ENCODE measurements at places on chromosomes 1 and 21.

- H3K36me3 ChIP-seq, result no peaks in the 10 kb centered on the region
- DNase-seq, result no peak
- H3K4me3 ChIP-seq, result no peak overlapping the region
- H3K27me3 ChIP-seq, result no peaks in the 10 kb centered on the region
- H3K4me1 ChIP-seq, result no peaks in the 10 kb centered on the region
Observed at GRCh38 chr1:59029411-59030167, 245.7 kb upstream of the JUN start.

GRCh38 chr1:50976111-50976889, 6.3 kb downstream of the CDKN2C start:
- H3K27ac ChIP-seq, result no peak overlapping the region
- H3K36me3 ChIP-seq, result no peaks in the 10 kb centered on the region
- peaks cover 45% of the 10 kb centered on the region for H3K4me1 ChIP-seq
- peak overlapping the region; percentile 65 for H3K4me3 ChIP-seq

DNA sequence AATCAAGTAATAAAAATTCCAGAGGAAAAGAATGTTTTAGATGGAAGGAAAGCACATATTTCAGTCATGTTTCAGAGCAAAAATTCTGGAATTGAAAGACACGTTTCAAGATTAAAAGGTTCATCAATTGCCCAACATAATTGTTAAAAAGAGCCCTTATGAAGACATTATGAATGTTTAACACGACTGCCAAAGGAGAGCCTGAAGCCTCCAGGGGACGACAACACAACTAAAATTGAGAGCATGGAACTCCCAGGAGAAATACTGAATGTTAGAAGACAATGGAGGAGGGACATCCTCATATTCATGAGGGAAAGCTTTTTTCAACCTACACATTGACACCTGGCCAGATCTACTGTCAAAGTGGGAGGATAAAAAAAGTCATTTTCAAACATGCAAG, 16.0 kb downstream of the OR2T11 start:
- no peak overlapping the region for H3K4me3 ChIP-seq
- H3K27me3 ChIP-seq, result no peaks in the 10 kb centered on the region
- no peaks in the 10 kb centered on the region for H3K36me3 ChIP-seq
- peak; percentile 50 for DNase-seq

DNA sequence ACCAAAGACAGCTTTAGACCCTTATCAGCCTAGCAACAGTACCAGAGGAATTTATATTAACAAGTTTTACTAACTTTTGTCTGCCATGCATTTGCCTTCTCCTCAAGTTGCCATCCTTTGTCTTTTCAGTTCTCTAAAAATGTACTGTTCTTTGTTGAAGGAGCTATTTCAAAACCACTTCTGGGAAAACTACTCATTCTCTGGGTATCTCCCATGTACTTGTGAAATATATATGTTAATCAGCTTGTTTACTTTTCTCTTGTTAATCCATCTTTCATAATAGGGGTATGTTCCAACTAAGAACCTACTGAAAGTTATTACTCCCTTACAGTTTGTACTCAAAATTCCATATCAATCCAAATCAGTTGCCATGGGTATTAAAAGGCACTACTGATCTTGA, 16.3 kb downstream of the DPYD start:
- H3K4me3 ChIP-seq, result peak overlapping the region; percentile 66
- H3K4me1 ChIP-seq, result peaks cover 78% of the 10 kb centered on the region
- DNase-seq, result peak; percentile 87
- H3K36me3 ChIP-seq, result no peaks in the 10 kb centered on the region
- no peak overlapping the region for H3K27ac ChIP-seq

- H3K4me3 ChIP-seq, result no peak overlapping the region
- no peak overlapping the region for H3K27ac ChIP-seq
- H3K4me1 ChIP-seq, result no peaks in the 10 kb centered on the region
- DNase-seq, result no peak
- no peaks in the 10 kb centered on the region for H3K36me3 ChIP-seq
Observed at GRCh38 chr1:175673371-175674150, 69.8 kb downstream of the TNR start.

- H3K4me3 ChIP-seq, result no peak overlapping the region
- no peak for DNase-seq
- H3K4me1 ChIP-seq, result peaks cover 13% of the 10 kb centered on the region
- no peaks in the 10 kb centered on the region for H3K27me3 ChIP-seq
Observed at GRCh38 chr1:185467122-185467521, 150.1 kb upstream of the IVNS1ABP start.

- H3K4me3 ChIP-seq, result no peak overlapping the region
- no peak overlapping the region for H3K27ac ChIP-seq
- no peak for DNase-seq
- no peaks in the 10 kb centered on the region for H3K36me3 ChIP-seq
Observed at GRCh38 chr1:30479575-30479974, 243.8 kb downstream of the MATN1 start.

- no peaks in the 10 kb centered on the region for H3K27me3 ChIP-seq
- H3K36me3 ChIP-seq, result no peaks in the 10 kb centered on the region
- no peak for DNase-seq
- no peak overlapping the region for H3K27ac ChIP-seq
Observed at GRCh38 chr1:181587870-181588438, 104.6 kb downstream of the CACNA1E start.

All from CD14-positive monocyte (primary cell).